ENCODE measurements at places on chromosomes 5 and 9. TPM values are rescaled to one million over a fixed set of nuclear protein-coding genes. Genes with fewer than 3 reads are reported as not detected.

The CORO2A gene
- 35.5 TPM for total RNA-seq

The RNF208 gene
- total RNA-seq: 0.34 TPM

The MVB12B gene
- 2.0 TPM for total RNA-seq

The VPS13A gene
- total RNA-seq: 37.8 TPM

The IL9 gene
- not detected for total RNA-seq

The TEK gene
- total RNA-seq: under 0.01 TPM

The TYRP1 gene
- total RNA-seq: not detected

The PTBP3 gene
- 88.5 TPM for total RNA-seq

The PCDHB11 gene
- 0.85 TPM for total RNA-seq

The PDE6A gene
- not detected for total RNA-seq

The EGFLAM gene
- total RNA-seq: 0.93 TPM

The C5orf34 gene
- 1.3 TPM for total RNA-seq

The TIMD4 gene
- total RNA-seq: not detected

The ANKRD34B gene
- total RNA-seq: not detected

The IL13 gene
- not detected for total RNA-seq

The BAAT gene
- total RNA-seq: 0.07 TPM

The SERF1A gene
- total RNA-seq: 2.3 TPM

The DNM1 gene
- total RNA-seq: 2.6 TPM

The IL4 gene
- not detected for total RNA-seq

The DNAI1 gene
- not detected for total RNA-seq

The MAST4 gene
- total RNA-seq: 73.2 TPM

The HTR1A gene
- not detected for total RNA-seq

The SNX18 gene
- 39.3 TPM for total RNA-seq

The CTXN3 gene
- not detected for total RNA-seq

The IL31RA gene
- total RNA-seq: 0.93 TPM

All from nasal cavity respiratory epithelium epithelial cell of viscerocranial mucosa (primary cell).